OCI-LY7 (cell line): ENCODE measurements at places on chromosomes 11 and 22. TPM values are rescaled to one million over a fixed set of nuclear protein-coding genes. Genes with fewer than 3 reads are reported as not detected.

Gene OSBP2
- total RNA-seq, result 0.34 and 0.85 TPM in 2 replicates

Gene ANGPTL5
- total RNA-seq, result not detected in 2 replicates

Gene C11orf16
- not detected in 2 replicates for total RNA-seq

DNA sequence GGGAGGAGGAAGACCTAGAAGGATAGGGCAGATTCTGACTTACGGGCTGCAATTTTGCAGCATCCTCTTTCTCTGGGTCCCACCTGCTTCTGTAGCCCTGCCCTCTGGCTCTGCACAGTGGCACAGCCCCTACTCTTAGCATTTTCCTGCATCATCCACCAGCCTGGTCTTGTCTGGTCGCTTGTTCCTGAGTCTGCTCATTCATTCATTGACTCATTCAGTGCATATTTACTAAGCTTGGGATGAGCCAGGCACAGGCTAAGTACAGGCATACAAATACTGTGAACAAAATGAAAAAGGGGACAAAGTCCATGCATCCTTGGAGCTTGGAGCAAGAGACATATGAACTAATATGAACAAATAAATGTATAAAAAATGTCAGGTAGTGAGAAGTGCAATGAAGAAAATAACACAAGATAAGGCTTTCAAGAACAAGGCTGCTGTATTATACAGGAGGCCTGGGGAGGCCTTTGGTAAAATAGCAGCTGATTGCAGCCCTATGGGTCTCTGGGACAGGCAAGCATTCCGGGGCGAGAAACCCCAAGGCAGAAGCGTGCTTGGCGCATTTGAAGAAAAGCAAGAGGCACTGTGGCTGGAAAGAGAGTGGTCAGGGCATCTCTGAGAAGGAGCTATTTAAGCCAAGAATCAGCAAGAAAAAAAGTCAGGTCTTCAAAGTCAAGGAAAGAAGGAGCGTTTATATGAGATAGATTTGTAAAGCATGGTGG lies 108.0 kb upstream of the ALX4 start:
- no peak for DNase-seq

- DNase-seq, result no peak
Measured at GRCh38 chr22:26597026-26597425, 7.1 kb upstream of the TPST2 start.

- DNase-seq, result no peak
Measured at GRCh38 chr22:45961679-45962433, 15.1 kb downstream of the WNT7B start.

GRCh38 chr11:56705784-56706396 lies 7.0 kb downstream of the OR9G1 start:
- DNase-seq, result no peak

GRCh38 chr22:37768273-37768672 lies 39.5 kb upstream of the GCAT start:
- DNase-seq, result no peak

DNA sequence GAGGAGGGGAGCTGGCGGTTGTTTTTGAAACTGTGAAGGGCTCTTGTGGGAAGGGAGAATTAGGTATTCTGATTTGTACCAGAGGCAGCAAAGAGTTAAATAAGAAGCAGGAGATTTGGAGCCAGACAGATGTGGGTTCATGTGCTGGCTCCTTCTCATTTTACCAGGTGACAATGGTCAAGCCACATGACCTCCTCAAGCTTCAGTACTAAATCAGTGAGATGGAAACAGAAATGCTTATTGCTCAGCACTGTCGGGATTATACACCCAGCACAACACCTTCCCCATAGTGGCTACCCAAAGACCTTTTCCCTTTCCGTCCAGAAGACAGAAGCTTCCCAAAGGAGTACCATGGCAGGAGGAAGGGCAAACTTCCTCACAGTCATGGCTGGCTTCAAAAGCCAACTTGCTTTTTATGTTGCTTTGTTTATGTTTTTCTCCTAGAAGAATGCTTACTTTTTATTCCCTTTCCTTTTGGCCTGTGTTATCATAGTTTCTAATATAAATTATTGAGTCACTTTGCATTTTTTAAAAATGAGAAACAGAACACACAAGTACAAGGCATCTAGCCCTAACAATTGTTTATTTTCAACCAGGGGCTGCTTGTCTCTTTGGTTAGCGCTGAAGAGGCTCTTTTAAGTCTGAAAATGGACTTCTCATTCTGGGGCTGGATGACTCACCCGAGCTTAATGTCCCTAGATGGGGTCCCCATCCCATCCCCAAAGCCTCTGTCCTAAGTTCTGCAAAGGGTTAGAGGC lies 181.5 kb upstream of the ZBED5 start:
- no peak for DNase-seq

DNA sequence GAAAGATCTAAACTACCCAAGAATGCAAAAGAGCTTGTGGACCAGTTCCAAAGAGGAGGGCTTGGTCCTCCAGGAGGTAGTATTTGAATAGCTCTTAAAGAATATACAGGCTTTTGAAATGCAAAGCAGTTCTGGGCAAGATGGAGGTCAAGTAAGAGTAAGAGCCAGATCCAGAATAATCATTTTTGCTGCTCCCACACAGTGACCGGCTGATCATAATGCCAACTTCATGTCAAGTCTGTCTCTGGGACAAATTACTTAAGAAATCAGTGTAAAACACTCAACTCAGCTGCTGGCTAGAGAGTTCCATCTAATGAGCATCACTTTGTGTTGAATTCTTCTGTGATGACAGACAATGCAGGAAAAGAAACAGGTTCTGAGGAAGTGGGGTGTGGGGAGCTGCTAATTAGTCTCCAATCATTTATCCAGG lies 250.9 kb upstream of the NARS2 start:
- DNase-seq, result no peak

DNA sequence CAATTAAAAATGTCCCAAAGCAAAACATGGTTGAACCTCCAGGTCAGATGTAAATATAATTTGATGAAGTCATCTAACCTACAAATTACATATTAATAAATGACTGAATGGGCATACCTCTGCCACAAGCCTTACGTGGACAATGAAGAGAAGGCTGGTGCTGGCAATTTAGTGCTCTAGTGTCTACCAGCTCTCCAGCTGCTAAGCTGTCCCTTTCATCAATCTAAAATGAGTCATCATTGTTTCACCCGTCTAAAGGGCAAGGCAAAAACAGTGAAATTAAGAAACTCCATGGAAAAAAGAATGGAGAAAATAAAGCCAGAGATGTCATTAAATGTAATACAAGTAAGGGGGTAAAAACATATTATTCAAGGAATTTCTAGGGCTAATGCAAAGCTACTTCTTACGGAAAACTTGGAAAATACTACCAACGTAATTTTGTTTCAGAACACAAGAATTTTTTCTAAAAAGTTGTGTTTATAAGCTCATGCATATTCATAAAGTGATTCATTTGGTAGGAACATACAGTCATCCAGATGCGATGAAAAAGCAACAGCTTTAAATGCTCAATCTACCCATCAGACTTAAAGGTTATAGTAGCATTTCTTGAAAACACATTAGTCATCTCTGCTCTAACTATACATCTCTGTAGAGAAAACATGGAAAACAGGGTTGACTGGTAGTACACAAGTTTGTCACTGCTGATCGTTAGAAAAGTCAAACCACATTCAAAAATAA lies 71.5 kb downstream of the SIK3 start:
- DNase-seq, result no peak

DNA sequence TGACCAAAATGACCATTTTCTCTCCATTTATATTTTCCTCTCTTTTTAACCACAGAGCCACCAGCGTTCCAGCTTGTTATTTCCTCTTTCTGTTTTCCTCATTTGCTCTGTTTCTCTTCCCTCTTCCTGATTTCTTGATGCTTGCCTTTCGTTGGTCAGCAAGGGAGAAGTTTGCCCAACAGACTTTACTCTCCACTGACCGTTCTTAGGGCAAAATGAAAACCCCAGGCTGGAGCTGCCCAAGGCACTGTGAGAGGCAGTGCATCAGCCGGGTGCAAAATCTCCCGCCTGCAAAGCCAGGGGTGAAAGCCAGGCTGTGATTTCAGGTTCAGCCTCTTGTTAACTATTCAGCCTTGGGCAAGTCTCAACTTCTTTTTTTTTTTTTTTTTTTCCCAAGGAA lies 26.1 kb upstream of the APLP2 start:
- DNase-seq, result no peak

- no peak for DNase-seq
Measured at GRCh38 chr11:19931141-19931770, 218.6 kb downstream of the NAV2 start.

- DNase-seq, result no peak
Measured at GRCh38 chr11:70087446-70088167, 9.5 kb downstream of the ANO1 start.
